ENCODE measurements at places on chromosomes 2 and 18. TPM values are rescaled to one million over a fixed set of nuclear protein-coding genes. Genes with fewer than 3 reads are reported as not detected.

DNA sequence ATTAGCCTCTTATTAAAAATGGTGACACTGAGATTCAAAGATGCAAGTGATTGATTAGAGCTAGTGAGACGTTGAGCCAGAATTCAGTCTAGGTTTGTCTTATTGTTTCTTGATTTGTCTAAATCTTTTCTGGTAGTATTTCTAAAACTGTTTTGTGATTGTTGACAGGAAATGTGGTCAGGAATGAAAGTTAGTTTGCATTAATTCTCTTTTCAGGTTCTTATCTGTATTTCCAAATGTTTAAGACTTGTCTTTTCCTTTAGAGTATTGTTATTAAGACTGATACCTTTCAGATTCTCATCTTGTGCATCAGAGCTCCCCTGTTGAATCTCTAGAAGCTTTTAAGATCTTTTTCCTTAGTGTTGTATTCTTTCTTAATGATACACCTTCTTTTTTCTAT lies 89.3 kb downstream of the MBD5 start:
- no peak for DNase-seq

GRCh38 chr2:44817673-44818335 lies 123.7 kb upstream of the SIX3 start:
- DNase-seq, result no peak

- DNase-seq, result no peak
These were observed 42.2 kb downstream of the UBE2E3 start for GRCh38 chr2:181022652-181023051.

- no peak for DNase-seq
These were observed 158.5 kb downstream of the NCK2 start for GRCh38 chr2:105903051-105903674.

- DNase-seq, result peak; percentile 25
These were observed 31.1 kb downstream of the RNU4ATAC start for GRCh38 chr2:121561617-121562268.

The OR6B2 gene
- total RNA-seq, result not detected

The MC5R gene
- total RNA-seq, result not detected

The SYT4 gene
- total RNA-seq, result not detected

- DNase-seq, result no peak
These were observed 20.0 kb upstream of the ITGAV start for GRCh38 chr2:186569897-186570296.

DNA sequence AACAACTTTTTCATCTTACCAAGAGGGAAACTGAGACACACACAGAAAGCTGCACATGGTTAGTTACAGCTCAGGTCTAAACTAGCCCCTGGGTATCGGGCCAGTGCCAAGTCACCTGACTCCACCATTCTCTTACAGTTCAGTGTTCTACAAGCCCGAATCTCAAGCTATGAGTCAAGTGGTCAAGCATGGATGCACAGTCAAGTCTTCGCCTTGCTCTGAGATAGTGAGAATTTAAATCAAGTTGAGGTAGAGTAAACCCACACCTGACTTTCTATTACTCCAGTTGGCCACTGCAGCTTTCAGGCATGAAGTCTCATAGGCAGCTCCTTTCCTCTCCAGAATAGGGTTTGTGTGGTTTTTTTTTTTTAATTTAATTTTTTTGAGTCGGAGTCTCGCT lies 34.5 kb upstream of the ARL5A start:
- no peak for DNase-seq
